Uterus (tissue), 4 donors: ENCODE measurements at places on chromosomes 2 and 18. TPM values are rescaled to one million over a fixed set of nuclear protein-coding genes. Genes with fewer than 3 reads are reported as not detected.

Gene MYO1B
- 10.3 TPM for total RNA-seq

Gene GPR55
- total RNA-seq, result not detected

Gene POTEE
- not detected for total RNA-seq

Gene ONECUT2
- total RNA-seq, result not detected

Gene DNAH6
- 1.0 TPM for total RNA-seq

Gene UBXN4
- total RNA-seq, result 116 TPM

Gene LCT
- total RNA-seq, result not detected

Gene PXDN
- total RNA-seq, result 254 TPM

Gene CFAP53
- not detected for total RNA-seq

- H3K27ac ChIP-seq, result no peak overlapping the region
- no peaks in the 10 kb centered on the region for H3K27me3 ChIP-seq
- H3K4me1 ChIP-seq, result no peaks in the 10 kb centered on the region
- no peak for DNase-seq
- no peaks in the 10 kb centered on the region for H3K36me3 ChIP-seq
Measured at GRCh38 chr2:143192106-143192505, 62.9 kb downstream of the ARHGAP15 start.

GRCh38 chr2:54589340-54590215, 133.5 kb downstream of the SPTBN1 start:
- no peaks in the 10 kb centered on the region for H3K27me3 ChIP-seq
- no peak overlapping the region for H3K27ac ChIP-seq
- no peak for DNase-seq
- H3K36me3 ChIP-seq, result no peaks in the 10 kb centered on the region

GRCh38 chr18:73646772-73647171, 500.9 kb downstream of the FBXO15 start:
- no peaks in the 10 kb centered on the region for H3K27me3 ChIP-seq
- no peak for DNase-seq
- no peak overlapping the region for H3K4me3 ChIP-seq
- H3K36me3 ChIP-seq, result no peaks in the 10 kb centered on the region
- no peak overlapping the region for H3K27ac ChIP-seq

DNA sequence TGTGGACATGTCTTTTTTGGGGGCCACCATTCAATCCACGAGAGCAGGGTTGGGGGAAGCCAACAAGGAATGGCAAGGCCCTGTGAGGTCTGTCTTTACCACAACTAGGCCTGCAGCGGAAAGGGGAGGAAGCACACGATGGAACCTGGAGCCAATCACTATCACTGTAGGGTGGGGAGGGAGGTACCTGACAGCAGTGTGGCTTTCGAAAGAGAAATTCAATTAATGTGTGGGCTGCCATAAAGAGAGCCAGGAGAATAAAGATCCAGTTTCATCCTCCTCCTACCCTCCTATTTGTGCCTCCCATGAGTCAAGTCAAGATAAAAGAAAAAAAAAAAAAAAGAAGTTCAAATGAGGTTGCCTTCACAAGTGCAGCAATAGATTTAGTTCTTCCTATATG, 18.9 kb upstream of the RBMS1 start:
- no peak overlapping the region for H3K4me3 ChIP-seq
- H3K27ac ChIP-seq, result no peak overlapping the region
- no peak for DNase-seq

DNA sequence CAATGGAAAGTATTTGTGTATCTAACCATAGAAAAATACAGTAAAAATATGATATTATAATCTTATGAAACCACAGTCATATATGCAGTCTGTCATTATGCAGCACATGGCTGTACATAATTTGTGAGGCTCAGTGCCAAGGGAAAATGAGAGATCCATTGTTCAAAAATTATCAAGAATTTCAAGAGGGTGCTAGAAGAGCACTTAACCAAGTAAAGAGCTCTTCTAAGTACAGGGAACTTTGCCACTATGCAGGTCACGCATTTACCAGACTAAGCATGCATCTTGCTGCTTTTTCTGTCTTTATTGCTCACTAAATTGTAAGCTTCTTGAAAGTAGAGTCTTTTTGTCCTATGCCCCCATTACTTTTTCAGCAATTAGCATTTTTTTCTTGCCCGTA, 438.0 kb downstream of the LRP1B start:
- DNase-seq, result no peak
- H3K4me1 ChIP-seq, result no peaks in the 10 kb centered on the region
- no peak overlapping the region for H3K27ac ChIP-seq
- no peak overlapping the region for H3K4me3 ChIP-seq
- H3K36me3 ChIP-seq, result no peaks in the 10 kb centered on the region
- H3K27me3 ChIP-seq, result no peaks in the 10 kb centered on the region

- no peaks in the 10 kb centered on the region for H3K4me1 ChIP-seq
- H3K4me3 ChIP-seq, result no peak overlapping the region
- no peaks in the 10 kb centered on the region for H3K27me3 ChIP-seq
- no peak overlapping the region for H3K27ac ChIP-seq
- DNase-seq, result no peak
Measured at GRCh38 chr18:33585431-33585775, 7.4 kb downstream of the ASXL3 start.

DNA sequence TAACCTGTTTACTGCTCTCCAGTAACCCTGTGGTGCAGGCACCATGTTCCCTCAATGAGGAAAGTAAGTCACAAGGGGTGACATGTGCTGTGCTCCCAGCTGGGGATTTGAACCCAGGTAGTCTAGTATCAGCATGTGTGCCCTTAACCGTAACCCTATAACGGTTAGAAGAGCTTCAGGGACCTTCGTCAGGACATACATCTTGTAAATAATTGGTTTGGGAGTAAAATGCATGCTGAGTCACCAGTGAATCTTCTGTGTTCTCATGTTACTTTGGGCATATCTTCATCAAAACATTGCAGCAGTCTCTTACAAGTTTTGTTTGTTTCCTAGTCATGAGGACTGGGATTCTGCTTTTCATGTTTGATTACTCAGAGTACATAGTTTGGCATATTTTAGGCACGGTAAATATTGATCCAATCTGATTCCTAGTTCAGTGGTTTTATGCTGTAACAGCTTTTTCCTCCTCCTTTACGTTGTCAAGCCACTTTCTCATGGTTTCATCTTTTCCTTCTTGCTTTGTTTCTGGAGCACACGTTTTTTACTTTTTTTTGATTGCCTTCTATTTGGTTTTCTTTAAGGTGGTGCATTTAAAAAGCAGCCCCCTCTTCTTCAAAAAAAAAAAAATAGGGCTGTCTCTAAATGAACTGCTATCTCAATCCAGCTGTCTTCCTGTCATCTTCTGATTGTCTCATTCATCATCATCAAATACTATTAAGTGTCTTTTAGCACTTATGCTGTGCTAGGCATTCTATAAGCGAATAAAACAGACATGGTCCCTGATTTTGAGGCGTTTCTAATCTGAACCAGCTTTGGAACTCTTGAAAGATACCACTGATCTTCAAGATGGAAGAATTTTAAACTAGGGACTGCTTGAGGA, 50.4 kb downstream of the CLIP4 start:
- no peak for DNase-seq
- no peak overlapping the region for H3K27ac ChIP-seq
- H3K4me3 ChIP-seq, result no peak overlapping the region
- no peaks in the 10 kb centered on the region for H3K27me3 ChIP-seq
- no peaks in the 10 kb centered on the region for H3K4me1 ChIP-seq

DNA sequence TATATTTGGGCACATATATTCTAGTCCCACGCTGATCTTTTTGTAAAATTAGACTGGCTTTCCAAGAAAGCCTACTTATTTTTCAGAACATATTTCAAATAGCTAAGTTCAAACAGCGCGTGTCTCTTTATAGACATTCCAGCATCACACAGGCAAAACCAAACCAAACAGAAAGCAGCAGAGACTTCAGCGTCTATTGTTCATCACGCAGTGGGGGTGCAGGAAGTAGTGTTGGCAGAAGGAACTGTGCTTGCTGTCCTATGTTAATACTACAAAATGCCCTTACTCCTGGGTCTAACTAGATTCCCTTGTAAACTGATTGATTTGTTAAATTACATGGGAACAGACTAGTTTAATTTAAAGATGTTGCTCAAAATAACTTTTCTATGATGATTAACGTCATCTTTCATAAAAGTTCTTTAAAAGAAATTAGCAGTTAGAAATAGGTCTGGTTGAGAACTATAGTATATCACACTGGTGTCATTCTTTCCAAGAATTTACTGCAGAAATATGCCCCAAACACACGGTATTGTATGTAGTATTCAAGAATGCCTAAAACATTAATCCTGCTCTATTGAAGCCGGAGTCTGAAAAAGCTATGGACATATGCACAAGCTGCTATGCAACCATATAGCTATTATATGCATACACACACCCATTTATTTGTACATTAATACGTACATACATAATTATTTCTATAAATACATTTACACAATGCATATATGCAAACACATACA, 436.3 kb downstream of the CBLN2 start:
- H3K27me3 ChIP-seq, result no peaks in the 10 kb centered on the region
- no peaks in the 10 kb centered on the region for H3K4me1 ChIP-seq
- no peak for DNase-seq

GRCh38 chr2:203852760-203853159, 14.8 kb upstream of the CTLA4 start:
- no peaks in the 10 kb centered on the region for H3K36me3 ChIP-seq
- no peak for DNase-seq
- no peak overlapping the region for H3K27ac ChIP-seq
- H3K4me3 ChIP-seq, result no peak overlapping the region
- no peaks in the 10 kb centered on the region for H3K4me1 ChIP-seq

DNA sequence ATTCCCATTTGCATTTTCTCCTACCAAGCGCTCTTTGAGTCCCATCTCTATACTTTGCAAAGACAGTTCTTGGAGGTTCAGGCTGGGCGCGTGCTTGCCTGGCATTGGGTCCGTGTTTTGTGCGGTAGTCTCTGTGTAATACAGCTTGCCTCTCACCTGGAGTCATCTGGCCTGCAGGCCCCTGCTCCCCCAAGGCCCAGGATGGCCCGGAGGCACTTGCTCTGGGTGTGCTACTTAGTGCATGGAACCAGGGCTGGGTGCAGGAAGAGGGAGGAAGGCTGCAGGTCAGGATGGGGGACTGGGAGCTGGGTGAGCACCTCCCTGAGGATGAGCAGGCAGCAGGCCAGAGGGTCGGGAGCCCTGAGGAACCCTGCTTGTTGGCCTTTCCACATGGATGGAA, 220.9 kb downstream of the LDLRAD4 start:
- H3K4me1 ChIP-seq, result no peaks in the 10 kb centered on the region
- H3K27me3 ChIP-seq, result no peaks in the 10 kb centered on the region
- no peaks in the 10 kb centered on the region for H3K36me3 ChIP-seq
- no peak overlapping the region for H3K4me3 ChIP-seq
- DNase-seq, result no peak
- H3K27ac ChIP-seq, result no peak overlapping the region

- no peaks in the 10 kb centered on the region for H3K36me3 ChIP-seq
- no peaks in the 10 kb centered on the region for H3K27me3 ChIP-seq
- no peak overlapping the region for H3K4me3 ChIP-seq
- no peak overlapping the region for H3K27ac ChIP-seq
Measured at GRCh38 chr18:76593843-76594242, 98.8 kb upstream of the ZNF516 start.

GRCh38 chr18:49563701-49564517, 2.1 kb downstream of the LIPG start:
- H3K27ac ChIP-seq, result no peak overlapping the region
- H3K36me3 ChIP-seq, result no peaks in the 10 kb centered on the region
- DNase-seq, result no peak
- no peak overlapping the region for H3K4me3 ChIP-seq
- peaks cover 16% of the 10 kb centered on the region for H3K4me1 ChIP-seq
- no peaks in the 10 kb centered on the region for H3K27me3 ChIP-seq

GRCh38 chr18:50126471-50126870, 68.5 kb downstream of the MYO5B start:
- no peaks in the 10 kb centered on the region for H3K4me1 ChIP-seq
- no peaks in the 10 kb centered on the region for H3K27me3 ChIP-seq
- DNase-seq, result no peak
- H3K27ac ChIP-seq, result no peak overlapping the region
- H3K4me3 ChIP-seq, result no peak overlapping the region

DNA sequence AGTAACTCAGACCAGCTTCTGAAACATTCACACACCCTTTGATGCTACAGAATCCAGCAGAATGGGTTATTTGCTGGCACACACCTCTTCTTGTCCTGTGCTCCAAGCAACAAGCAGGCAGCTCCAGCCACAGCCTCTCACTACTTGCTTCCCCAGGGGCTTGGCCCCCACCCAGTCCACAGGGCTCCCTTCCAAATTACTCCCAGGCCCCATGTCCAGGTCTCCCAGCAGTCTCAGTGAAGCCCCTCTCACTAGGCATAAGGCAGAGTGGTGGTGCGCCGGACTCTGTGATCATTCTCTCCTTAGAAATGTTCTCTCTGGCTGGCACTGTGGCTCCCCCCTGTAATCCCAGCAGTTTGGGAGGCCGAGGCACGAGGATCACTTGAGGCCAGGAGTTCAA, 25.9 kb downstream of the ITM2C start:
- H3K36me3 ChIP-seq, result no peaks in the 10 kb centered on the region
- no peak overlapping the region for H3K4me3 ChIP-seq
- no peaks in the 10 kb centered on the region for H3K27me3 ChIP-seq
- H3K4me1 ChIP-seq, result no peaks in the 10 kb centered on the region
- no peak overlapping the region for H3K27ac ChIP-seq

DNA sequence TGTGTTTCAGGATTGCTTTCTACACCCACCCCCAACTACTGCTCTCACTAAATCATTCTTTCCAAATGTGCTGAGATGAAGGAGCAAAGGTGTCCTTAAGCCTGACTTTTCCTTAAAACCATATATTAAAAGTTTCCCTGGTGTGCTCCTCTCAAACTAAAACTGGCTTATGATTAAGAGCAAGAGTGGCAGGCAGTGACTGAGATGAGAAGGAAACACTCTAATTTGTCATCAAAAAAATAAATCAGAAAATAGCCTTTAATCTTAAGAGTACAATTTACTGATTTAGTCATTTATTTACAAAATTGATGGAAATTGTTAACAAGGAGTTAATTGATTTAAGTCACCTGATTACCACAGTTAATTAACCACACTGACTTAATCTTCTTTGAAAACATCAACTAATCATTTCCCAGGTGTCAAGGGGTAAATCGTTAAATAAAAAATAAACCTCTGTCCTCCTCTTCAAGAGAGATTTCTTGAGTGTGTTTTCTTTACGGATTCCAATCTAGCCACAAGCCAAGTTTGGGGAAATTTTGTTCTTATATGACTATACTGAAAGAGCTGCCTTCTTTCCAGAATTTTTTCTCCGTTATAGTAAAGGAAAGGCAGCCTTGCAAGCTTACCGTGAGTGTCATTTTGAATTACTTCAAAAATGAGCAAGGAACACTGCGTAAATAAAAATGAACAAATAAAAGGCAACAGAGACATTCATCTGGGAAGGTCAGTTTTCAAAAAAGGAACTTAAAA, 17.4 kb downstream of the LRP2 start:
- H3K36me3 ChIP-seq, result no peaks in the 10 kb centered on the region
- no peaks in the 10 kb centered on the region for H3K4me1 ChIP-seq
- H3K4me3 ChIP-seq, result no peak overlapping the region
- H3K27ac ChIP-seq, result no peak overlapping the region

- DNase-seq, result peak; percentile 72
- no peaks in the 10 kb centered on the region for H3K4me1 ChIP-seq
- H3K36me3 ChIP-seq, result no peaks in the 10 kb centered on the region
- H3K4me3 ChIP-seq, result peak within 1 kb of the TSS; percentile 37
- peak within 1 kb of the TSS; percentile 23 for H3K27ac ChIP-seq
- H3K27me3 ChIP-seq, result no peaks in the 10 kb centered on the region
Measured at GRCh38 chr2:28810384-28811285, at the start of gene SPDYA. TSS of gene SPDYA (plus strand) at chr2:28810834. CDS start at chr2:28816015, 5,181 bp downstream.

GRCh38 chr2:149566652-149567051, 20.9 kb downstream of the MMADHC start:
- no peaks in the 10 kb centered on the region for H3K4me1 ChIP-seq
- H3K27ac ChIP-seq, result no peak overlapping the region
- no peaks in the 10 kb centered on the region for H3K36me3 ChIP-seq
- no peaks in the 10 kb centered on the region for H3K27me3 ChIP-seq
- no peak overlapping the region for H3K4me3 ChIP-seq
- no peak for DNase-seq
